ENCODE measurements at places on chromosomes 3 and 15.

- DNase-seq = no peak
Measured at GRCh38 chr3:127964816-127965215, 49.8 kb downstream of the KBTBD12 start.

- peak; percentile 59 for DNase-seq
Measured at GRCh38 chr3:196186651-196187573, 24.3 kb downstream of the ZDHHC19 start.

DNA sequence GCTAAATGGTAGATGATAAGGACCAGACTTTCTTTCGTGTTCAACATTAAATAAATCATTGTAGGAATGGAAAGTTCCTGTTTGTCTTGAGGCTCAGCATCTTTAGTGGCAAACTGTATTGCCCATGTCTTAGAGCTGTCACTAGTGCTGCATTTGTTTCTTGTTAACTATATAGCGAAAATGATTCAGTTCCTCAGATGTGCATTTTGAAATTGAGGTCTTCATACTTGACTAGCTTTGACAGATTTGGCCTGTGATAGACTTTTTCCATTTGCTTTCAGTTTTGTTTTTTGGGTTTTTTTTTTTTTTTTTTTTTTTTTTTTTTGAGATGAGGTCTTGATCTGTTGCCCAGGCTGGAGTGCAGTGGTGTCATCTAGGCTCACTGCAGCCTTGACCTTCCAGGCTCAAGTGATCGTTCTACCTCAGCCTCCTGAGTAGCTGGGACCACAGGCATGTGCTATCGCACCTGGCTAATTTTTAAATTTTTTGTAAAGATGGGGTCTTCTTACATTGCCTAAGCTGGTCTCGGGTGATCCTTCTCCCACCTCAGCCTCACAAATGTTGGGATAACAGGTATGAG, 9.5 kb upstream of the RPLP1 start:
- DNase-seq = no peak

DNA sequence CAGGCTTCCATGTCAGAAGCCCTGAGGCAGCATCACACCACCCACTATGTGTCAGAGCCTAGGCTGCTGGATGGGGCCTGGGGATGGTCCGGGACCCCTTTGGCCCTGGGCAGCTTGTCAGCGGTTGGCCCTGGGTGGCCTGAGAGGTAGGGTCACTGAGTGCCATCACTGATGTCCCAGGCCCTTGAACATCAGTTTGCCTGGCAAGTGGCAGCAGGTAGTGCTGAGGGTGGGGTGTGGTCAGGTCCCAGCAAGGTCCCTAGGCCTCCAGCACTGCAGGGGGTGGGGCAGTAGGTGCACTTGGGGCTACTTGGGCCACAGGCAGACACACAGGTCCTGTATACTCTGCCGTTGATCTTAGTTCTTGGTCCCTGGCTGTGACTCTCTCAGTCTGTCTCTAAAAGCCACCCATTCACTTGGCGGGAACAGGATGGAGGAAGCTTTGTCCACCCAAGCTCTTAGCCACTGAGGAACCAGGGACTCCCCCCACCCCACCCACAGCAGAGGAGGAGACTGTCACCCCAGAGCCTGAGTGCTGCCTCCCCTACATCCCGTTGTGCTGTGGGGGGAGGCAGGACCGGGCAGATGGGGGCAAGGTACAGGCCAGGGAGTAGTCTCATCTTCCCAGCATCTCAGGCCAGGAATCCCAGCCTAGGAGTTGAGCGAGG, 5.8 kb downstream of the GNAI2 start:
- no peak for DNase-seq

DNA sequence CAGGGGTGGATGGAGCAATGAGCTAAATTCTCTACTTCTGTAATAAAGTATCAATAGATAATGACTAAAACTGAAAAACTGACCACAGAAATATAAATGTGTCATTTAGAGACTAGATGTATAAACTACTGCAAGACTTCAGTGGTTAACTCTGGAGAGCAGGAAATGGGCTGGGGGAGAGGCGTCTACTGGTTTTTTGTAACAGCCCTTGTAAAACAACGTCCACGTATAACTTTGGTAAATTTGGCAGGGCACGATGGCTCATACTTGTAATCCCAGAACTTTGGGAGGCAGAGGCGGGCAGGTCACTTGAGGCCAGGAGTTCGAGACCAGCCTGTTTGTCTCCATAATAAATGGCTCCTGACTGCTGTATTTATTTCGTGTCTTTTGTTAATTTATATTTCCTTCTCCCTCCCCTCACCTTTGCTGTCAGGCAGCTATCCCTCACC, 12.5 kb downstream of the RAB27A start:
- DNase-seq = no peak

DNA sequence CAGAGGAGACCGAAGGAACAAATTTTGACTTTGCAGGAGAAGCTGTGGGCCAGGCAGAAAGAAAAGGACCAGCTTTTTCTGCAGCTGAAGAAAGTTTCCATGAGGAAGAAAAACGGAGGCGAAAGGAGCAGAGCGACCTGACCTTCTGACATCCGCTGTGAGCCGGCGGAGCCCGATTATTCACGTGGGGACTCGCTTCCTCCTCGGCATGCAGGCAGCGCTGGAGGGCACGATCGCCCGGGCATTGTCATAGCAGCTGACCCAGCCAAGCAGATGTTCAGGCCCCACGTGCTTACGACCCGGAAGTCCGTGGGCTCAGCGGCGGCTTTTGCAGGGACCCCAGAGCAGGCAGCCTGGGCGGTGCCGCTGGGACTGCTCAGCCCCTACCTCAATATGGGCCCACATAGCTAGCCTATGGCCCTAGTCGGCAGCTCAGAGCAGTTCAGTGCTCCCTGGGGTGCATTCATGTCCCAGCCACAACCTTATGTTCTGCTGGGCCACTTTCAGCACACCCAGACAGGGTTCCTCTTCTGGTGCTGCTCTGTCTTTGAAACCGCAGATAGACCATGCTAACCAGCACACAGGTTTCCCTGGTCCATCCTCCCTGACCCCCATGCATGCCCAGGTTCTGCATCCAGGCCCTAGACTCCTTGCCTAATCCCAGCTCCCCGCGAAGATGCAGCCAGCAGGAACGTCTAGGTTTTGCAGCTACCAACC, 10.5 kb upstream of the EIF4A2 start:
- DNase-seq = no peak

GRCh38 chr15:81942157-81942556, 103.7 kb downstream of the MEX3B start:
- peak; percentile 90 for DNase-seq

- DNase-seq = no peak
Measured at GRCh38 chr3:23999012-23999641, 54.0 kb downstream of the NR1D2 start.

GRCh38 chr3:69090021-69090420, 5.3 kb downstream of the ARL6IP5 start:
- no peak for DNase-seq

GRCh38 chr3:115760716-115761115, 137.4 kb downstream of the GAP43 start:
- no peak for DNase-seq

- DNase-seq = no peak
Measured at GRCh38 chr3:126085276-126085675, 1.4 kb upstream of the SLC41A3 start.

GRCh38 chr3:108297647-108298046, 1.3 kb downstream of the HHLA2 start:
- no peak for DNase-seq

- no peak for DNase-seq
Measured at GRCh38 chr15:77347197-77347596, 72.7 kb downstream of the PEAK1 start.

GRCh38 chr3:161049683-161050248, 55.4 kb downstream of the B3GALNT1 start:
- no peak for DNase-seq

DNA sequence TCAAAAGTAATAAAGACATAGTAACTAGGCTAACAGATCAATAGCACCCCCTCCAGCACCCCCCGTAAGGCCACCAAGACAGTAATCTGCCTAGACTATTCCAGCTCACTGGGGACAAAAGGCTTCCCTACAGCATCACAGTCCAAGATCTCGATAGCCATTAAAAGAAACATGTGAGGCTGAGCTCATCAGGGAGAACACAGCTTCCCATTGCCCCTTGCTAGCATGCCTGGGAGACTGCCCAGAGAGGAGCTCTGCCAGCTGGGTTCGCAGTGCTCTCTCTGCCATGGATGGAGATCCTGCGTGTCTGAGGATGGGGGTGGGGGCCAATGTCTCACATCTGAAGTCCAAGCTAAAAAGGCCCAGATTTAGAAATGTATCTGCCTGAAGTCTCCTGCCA, 17.8 kb downstream of the LRIG1 start:
- no peak for DNase-seq

GRCh38 chr3:184341925-184342324, 4.5 kb downstream of the FAM131A start:
- no peak for DNase-seq

DNA sequence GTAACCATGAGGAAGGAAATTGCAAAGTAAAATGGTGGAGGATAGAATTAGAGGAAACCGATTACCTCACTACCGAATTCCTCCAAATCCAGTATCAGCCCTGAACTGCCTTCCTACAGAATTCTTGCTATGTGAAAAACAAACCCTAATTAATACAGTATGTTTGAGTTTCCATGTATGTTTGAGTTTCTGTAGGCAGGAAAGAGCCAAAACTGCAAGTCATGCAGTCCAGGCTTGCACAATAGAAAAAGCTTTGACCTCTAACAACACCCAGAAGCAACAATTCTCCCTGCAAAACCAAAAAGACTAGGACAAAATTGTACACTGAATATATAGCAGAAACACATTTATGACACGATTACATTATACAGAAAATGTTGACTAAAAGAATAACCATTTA, 614.8 kb downstream of the DIPK2A start:
- no peak for DNase-seq

GRCh38 chr3:42712688-42713372, 10.2 kb upstream of the HHATL start:
- DNase-seq = no peak

DNA sequence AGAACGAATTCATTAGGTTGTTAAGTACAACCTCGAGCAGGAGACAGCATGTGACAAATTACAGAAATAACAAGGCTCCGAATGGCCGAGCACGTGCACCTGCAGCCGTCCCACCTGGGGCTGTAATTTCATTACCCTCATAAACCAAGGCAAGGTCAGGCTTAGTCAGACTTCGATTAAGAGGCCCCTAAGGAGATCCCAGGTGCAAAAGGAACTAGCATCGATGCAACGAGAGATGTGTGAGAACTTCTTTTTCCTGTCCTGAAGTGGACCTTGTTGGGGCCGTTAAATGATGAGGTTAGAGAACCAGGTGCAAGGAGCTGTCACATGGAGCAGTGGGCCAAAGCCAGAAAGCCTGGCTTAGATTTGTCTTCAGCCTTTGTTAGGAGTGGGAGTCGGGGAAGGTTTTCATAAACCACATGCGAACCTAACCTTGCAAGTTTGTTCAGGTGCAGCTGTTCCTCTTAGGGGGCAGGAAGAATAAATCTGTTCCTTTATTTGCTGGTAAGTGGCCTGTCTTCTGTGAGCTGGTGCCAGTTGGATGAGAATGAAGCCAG, 559.9 kb upstream of the MCTP2 start:
- no peak for DNase-seq

DNA sequence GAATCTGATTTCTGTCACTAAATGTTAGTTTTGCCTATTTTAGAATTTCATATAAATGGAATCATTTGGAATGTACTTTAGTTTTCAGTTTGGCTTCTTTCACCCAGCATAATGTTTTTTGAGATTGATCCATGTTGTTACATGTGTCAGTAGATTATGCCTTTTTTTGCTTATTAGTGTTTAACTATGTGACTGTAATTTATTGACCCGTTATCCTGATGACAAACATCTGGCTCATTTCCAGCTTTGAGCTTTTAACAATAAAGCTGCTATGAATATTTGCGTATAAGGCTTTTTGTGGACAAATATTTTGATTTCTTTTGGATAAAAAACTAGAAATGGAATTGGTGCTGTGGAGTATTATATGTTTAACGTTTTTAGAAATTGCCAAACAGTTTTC, 254.5 kb upstream of the CFAP20DC start:
- DNase-seq = no peak

DNA sequence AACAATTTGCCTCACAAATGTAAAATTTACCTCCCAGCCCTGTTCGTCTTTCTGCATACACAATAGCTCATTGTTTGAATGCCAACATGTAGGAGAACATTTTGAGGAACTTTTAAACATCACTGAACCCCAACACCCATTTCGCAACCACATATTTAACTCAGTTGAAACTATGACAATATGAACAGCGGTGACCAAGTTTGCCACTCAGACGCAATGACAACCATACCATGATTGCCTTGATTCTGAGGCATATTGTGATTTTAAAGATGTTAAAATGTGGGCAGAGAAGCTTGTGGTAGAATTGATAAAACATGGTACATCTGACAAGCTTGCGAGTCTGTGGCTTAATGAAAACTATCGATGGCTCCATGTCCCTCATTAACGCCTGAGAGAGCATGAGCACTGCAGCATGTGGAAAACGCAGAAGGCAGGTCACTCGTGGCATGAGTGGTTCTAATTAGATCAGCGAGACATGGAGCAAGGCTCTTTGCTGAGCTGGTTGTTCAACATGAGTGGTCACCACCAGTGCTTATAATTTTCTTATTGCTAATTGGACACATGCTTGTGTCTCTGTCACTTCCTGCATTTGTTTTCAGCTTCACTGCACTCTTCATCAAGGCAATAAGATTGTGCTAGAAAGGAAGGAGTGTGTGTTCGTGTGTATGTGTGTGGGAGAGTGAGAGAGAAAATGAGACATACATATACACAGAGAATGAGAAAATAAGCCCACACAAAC, 116.8 kb downstream of the CHST2 start:
- no peak for DNase-seq

DNA sequence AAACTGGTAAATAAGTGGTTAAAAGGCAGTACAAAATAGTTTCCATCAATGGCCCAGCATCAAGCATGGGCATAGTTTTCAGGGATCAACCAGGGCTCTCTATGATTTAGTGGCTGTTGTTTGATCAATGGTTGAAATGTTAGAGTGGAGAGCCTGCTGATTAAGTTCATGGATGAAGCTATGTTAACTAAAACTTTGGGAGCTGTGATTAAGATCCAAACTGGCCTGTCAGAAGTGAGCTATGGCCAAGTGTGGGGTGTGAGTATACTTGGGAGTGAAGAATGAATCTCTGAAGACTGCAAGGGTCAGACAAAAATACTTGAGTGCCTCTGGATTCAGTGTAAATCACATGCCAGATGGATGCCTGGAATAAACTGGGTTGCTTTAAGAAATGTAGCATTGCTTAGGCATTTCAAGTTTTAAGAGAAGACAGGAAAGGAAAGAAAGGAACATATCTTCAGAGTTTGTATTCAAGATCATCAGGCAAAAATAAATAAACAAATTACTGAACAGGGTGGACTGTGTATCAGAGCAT, 422.2 kb upstream of the ADAMTS9 start:
- no peak for DNase-seq

GRCh38 chr3:112007633-112008032, 8.9 kb downstream of the TAGLN3 start:
- no peak for DNase-seq

All from CMK (cell line).